Endothelial cell (in vitro differentiated cells): ENCODE measurements at places on chromosomes 7 and 10.

DNA sequence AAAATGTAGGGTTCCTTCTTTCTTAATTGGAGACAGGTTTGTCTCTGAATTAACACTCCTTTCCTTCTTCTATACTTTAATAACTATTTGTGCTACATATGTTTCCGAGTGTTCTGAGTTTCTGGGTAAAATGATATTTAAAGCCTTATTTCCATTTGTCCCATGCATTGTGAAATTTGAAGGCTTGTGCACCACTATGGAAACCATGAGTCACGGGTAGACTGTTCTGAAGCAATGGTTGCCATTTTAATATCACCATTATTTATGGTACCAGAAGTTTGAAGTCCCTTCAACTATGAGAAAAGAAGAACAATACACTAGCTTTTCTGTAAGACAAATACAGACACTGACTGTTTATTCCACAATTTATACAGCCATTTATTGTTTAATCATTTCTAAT lies 44.7 kb upstream of the ZEB1 start:
- DNase-seq: no peak

DNA sequence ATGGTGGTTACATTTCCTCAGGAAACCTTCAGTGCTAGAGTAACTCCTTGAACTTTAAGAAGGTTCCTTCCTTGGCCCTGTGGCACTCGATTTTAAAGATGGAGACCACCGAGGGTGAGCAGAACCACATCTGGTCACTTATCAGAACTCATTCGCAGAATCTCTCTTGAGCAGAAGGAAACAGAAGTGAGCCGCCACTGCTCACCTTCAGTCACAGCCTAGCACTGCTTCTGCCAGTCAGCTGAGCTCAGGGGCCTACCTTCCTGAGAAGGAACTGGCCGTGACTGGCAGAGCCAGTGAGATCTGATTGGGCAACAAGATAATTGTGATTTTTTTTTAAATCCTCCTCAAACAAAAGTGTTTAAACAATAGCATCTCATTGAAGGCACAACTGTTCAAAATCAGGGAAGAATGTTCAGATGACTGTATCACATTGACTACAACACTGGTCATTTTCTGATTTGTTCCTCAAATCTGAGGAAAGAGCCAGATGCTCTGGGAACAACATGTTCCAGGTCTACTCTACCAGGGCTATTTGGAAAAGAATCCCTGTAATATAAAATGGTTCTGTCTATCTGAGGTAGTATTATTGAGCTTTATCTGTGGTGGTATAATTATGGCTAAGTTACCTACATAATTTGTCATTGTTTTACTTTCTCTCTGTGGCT lies 2.7 kb upstream of the SYPL1 start:
- DNase-seq: no peak

DNA sequence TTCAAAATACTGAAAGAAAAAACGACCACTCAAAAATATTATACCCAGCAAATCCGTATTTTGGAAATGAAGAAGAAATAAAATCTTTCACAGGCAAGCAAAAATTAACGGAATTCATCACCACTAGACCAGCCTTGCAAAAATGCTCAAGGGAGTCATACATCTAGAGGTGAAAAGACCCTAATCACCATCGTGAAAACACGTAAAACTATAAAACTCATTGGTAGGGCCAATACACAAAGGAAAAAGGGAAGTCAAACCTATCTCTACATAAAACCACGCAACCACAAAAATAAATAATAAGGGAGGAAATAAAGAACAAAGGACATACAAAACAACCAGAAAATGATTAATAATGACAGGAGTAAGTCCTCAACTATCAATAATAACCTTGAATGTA lies 6.6 kb upstream of the AKR1B1 start:
- DNase-seq: no peak

- DNase-seq: peak; percentile 34
These were observed 2.4 kb upstream of the SERPINE1 start for GRCh38 chr7:101124376-101125056.

GRCh38 chr10:61970182-61971002 lies 68.9 kb downstream of the ARID5B start:
- DNase-seq: no peak

- no peak for DNase-seq
These were observed 70.8 kb upstream of the EEPD1 start for GRCh38 chr7:36082216-36082615.

DNA sequence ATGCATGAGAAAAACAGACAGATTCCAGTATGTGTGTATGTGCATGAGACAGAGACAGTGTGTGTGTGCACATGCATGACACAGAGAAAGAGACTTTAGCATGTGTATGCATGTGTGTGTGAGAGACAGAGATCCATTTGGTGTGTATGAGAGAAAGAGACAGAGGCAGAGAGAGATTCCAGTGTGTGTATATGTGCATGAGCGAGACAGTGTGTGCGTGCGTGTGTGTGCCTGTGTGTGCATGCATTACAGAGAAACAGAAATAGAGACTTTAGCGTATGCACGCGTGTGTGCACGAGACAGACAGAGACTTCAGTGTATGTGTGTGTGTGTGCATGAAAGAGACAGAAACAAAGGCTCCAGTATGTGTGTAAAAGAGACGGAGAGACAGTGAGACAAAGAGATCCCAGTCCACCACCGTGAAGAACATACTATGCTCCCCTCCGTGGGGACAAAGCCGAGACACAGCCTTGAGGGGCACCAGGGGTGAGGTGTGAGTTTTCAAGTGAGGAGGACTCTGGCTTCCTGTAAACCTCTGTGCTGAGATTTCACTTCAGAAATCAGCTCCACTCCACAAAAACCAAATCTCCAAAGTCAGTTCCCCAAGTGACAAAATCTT lies 188.9 kb downstream of the GRID1 start:
- DNase-seq: no peak

- no peak for DNase-seq
These were observed 38.7 kb downstream of the LRRC20 start for GRCh38 chr10:70343712-70344111.

DNA sequence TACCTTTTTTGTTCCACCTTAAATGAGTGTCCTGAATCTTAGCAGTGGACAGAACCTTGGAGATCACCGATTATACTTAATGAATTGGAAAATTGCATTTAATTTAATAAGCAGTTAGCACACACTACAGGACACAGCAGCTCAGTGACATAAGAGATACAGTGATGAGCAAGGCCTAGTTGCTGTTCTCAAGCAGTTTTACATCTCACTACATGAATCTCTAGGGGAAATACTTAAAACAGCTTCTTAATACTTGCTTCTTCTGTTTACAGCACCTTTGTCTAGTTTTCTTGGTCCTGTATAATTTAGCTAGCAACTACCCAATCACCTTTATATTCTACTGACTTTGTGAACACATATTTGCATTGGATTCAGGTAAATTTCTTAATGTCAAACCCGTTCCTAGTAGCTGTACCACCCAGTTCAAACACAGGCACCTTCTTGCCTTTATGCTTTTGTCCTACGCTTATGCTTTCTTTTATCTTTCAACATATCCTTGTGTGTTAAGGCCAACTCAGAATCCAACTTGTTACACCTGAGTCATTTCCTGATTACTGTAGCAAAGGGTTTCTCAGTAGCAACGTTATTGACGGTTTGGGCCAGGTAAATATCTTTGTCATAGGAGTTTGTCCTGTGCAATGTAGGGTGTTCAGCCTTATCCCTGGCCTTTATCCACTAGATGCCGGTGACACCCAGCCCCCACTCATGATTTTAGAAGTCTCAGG lies 1.8 kb downstream of the STAM start:
- no peak for DNase-seq

DNA sequence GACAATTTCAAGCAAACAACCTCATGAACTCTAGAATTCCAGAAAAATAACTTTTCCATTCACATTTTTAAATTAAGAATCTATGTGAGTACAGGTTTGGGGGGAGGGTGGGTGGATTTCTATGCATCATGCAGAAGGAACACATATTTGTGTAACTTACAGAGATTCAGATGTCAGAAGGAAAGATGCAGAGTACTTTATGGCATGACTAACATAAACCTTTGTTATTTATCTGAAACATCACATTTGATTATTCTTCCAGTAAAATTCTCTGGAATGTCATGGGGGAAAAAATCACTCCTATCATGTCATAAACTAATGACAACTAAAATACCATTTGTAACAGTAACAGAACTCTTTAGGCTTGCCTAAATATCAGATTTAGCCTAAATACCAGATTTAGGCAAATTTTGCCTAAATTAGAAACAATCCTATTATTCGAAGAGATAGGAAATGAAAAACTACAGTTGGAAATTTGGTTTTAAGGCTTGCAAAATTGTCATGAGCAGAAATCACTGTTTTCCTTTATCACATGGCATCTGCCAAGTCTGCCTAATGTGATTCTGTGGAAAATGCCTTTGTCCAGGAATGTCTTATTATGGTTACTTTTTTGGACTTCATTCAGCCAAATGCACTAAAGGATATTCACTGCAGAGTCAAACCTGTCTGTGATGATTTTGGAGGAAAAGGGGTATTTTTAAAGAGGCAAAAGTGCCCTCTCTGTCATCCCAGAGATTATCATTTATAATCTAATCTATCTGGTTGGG lies 527.7 kb upstream of the CELF2 start:
- no peak for DNase-seq

DNA sequence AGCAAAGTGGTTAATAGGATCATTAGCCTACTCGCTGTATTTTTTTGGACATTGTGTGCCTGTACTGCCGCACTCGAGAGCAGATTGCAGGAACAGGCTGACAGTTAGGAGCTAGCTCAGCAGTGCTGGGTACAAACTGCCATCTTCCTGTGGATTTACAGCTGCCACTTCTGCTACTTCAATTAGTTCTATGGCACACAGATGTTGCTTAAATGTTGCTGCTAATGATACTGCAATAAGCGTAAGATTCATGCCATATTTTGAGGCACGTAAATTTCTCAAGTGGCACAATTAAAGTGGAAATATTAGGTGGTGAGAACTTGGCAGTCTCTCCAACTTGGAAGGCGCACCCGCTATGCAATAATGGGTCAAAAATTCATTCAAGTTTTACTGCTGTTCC lies 171.9 kb downstream of the EBF3 start:
- no peak for DNase-seq

DNA sequence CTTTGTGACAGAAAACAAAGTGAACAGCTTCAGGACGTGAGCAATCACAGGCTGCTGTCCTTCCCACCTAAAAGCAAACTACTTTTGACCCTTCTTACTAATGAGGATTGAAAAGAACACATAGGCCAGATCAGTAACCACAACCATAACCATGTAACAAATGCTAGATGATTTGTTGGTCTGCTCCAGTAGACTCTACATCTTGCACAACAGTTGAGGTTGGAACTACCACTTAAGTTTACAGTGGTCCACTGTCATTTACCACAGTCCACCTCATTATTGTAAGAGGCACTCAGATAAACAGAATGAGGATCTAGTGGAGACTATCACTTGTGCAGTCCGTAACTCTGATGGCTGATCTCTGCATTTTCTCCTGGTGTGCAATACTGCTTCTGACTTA lies 27.8 kb downstream of the NET1 start:
- DNase-seq: no peak

DNA sequence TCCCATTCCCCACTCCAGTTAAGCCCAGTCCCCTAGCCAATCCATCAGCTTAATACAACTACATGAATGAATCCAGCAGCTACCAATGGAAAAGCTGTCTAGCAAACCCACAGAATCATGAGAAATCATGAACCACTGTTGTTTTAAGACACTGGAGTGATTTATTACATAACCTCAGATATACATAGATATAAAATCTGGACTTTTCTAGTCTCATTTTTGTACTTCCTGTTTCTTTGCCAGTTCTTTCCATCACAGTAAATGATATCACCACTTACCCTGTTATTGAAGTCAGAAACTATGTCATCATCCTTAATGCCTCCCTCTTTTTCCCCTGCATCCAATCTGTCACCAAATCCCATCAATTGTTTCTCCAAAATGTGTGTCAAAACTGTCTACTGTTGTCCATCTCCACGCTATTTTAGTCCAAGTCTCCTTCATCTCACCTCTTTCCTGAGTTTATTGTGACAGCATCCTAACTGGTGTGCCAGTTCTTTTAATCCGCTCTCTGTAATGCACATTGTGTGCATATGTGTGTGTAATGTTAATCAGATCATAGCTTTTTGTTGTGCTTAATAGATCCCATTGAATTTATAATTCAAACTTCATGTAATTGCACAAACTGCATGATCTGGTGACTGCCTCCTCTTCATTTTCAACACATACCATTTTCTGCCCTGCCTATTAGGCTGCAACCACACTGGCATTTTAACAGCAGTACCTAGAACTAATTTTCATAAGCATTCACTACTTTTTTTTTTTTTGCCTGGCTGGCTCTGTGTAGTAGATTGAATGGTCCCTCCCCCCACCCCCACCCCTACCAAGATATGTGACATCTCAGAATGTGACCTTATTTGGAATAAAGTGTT lies 56.0 kb downstream of the MKLN1 start:
- DNase-seq: no peak

DNA sequence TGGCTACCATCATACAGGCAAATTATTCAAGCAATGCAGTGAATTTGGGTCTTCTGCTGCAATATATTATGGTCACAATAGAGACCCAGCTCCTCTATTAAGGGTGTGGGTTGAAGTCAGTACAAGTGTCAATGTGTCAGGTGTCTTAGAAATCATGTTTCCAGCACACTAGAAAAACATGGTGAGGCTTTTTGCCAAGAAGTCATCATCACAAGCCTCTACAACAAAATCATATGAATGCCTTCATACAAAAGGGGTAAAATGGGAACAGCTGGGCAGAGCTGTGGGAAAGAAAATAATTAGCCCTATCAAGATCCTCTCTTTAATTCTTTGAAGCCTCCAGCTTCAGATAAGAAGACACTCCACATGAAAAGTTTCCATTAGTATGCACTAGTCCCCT lies 37.2 kb downstream of the FAM13C start:
- no peak for DNase-seq
